ENCODE measurements at places on chromosomes 2 and 18.

- no peak for DNase-seq
These were observed 799.3 kb downstream of the BCL11A start for GRCh38 chr2:59754011-59754735.

- no peak for DNase-seq
These were observed 132.6 kb downstream of the ACTR3 start for GRCh38 chr2:114022360-114023085.

GRCh38 chr18:79756143-79756500, 41.6 kb upstream of the KCNG2 start:
- DNase-seq = no peak

- DNase-seq = no peak
These were observed 64.3 kb downstream of the ACKR3 start for GRCh38 chr2:236633775-236634560.

- DNase-seq = no peak
These were observed 1848.6 kb upstream of the CELF4 start for GRCh38 chr18:39414009-39414700.

- no peak for DNase-seq
These were observed 54.9 kb downstream of the HNRNPLL start for GRCh38 chr2:38547791-38548190.

DNA sequence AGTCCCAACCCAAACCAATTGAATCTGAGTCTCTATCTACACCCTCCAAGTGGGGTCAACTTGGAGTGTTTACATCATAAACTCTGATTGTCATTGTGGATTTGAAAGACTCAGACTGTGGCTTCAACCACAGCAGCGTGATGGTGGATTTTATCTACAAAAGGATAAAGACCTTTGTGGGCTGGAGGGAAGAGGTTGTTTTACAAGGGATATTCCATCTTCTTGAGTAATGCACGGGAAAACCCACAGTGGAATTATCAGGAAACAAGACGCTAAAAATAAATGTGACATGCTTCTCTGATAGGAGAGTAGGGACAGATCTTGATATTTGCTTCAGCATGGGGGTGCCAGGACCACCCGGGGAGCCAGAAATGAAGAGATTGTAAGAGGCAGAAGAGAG, 93.5 kb downstream of the LPIN1 start:
- DNase-seq = no peak

DNA sequence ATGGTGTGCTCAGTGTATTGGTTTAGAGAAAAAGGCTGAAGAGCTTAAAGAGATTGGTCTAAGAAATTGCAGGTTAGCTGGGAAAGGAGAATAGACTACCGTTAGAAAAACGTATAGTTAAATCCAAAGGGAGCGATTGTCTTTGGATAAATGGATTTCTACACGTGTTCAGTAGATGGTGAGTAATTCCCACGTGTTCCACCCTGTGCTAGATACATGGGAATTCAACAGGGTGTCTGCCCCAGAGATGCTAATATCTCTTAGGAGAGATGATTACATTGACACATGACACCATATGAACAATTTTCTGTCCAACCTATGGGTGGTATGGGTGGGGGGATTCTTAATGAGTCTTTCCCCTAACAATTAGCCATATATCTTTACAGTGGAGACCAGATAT, 99.8 kb downstream of the TDRD15 start:
- no peak for DNase-seq

- DNase-seq = peak; percentile 48
These were observed at the start of gene DAW1 for GRCh38 chr2:227871375-227871791. Gene DAW1, plus strand, starts transcription at chr2:227871631. Its CDS starts 59 bp downstream, at chr2:227871690.

DNA sequence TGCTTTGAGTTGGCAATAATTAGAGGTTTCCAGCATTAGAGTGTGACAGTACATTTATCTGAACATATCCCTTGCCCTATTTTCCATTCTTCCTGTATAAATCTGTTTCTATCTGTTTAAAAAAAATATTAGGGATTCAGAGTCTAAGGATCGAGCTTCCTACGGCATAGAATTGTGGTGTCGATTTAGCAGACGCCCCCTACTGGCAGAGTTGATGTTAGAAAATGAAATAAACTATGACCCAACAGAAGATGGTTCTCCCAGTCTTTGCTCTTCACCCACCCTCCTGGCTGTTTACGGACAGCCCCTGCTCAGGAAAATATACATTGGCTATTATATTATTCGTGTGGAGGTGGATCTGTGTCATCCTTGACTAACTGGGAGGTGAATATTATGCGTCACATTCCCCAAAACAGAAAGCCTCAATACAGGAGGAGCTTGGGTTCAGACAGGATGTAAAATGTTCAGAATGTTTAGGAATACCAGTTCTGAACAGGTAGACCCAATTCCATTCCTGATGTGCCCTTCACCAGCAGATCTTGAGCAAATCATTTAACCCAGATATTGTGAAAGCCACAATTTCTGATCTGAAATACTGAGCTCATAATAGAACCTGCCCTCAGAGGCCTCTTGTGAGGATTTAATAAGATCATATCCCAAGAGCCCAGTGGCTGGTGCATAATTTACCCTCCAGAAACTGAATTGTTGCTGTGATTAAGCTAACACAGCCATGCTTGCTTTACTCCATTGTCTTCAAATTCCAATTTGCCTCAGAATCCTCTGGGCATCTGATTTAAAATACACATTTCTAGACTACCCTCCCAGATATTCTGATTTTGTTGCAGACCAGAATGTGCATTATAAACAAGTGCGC, 10.8 kb upstream of the ERMN start:
- DNase-seq = no peak

DNA sequence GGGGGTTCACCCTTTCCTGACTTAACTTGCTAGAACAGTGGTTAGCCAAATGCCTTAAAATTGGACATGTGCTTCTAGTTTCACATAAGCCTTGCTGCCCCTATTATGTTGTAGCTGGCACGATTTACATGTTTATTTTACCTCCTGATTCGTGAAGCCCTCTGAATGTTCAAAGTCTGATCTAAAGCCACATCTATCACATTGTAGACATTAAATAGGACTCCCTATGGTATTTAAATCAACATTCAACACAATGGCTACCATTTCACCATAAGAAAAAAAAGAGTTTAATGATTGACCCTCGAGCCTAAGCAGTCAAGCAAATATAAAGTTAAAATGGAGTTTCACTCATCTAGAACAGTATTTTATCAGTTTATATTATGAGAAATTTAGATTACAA, 151.5 kb downstream of the GULP1 start:
- DNase-seq = no peak

DNA sequence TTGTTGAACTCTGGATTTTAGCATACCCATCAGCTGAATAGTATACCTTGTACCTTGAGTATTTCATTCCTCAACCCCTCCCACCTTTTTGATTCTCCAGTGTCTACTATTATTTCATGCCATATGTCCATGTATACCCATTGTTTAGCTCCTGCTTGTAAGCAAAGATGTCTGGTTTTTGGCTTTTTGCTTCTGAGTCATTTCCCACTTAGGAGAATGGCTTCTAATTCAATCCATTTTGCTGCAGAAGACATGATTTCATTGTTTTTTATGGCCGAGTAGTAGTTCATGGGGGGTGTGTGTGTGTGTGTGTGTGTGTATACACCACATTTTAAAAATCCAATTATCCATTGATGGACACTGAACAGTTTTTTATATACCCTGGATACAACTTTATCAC, 24.3 kb upstream of the MOCOS start:
- DNase-seq = no peak

DNA sequence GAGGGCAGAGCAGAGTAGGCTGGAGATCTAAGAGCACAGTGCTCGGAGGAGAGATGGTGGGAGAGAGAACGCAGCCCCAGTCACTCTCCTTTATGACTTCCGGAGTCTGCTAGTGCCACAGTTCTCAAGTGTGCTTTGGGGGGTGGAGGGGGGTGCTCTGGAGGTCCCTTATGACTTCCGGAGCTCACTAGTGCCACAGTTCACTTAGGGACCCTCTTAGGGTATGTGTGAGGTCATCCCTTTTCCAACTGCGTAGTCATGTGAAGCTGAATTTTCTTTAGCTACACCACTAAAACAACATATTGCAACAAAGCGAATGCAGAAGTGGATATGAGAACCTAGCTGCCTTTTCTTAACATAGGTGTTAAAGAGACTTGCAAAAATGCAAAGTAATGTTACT, 153.7 kb upstream of the KCTD1 start:
- DNase-seq = no peak

GRCh38 chr2:206798000-206798399, 32.6 kb downstream of the FASTKD2 start:
- DNase-seq = peak; percentile 31

DNA sequence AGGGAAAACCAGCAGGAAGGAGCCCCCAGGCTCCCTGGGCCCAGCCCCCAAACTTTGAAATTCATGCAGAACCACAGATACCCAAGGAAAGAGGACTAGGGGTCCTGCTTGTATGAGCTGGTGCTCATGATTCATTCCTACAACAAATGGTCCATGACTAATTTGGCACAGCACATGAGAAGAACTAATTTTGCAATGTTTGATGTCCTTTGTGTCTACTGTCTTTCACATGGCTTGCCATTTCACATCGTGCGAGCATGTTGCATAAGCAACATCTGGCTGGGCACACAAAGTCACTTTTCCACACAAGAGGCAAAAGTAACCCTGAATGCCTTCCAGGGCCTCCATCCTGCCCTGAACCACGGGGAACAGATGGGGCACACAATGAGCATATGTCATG, 149.6 kb upstream of the APCDD1 start:
- DNase-seq = no peak

DNA sequence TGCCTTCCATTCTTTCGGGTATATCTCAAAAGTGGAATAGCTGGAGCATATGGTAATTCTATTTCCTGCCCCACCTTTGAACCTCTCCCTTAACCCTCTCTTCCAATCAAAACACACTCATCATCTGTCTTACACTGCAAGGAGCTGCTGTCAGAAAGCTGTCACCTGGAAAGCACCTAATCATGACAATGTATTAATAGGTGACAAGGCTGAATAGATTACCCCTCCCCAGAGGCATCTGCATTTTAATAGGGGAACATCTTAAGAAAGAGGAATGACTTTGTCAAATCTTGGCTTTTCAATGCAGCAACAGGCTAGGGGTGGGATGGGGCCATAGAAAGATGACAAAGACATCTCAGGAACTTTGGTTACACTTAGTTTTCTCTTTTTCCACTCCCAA, 41.3 kb downstream of the CHMP3 start:
- no peak for DNase-seq

GRCh38 chr2:58131191-58132011, 84.8 kb downstream of the VRK2 start:
- DNase-seq = no peak

DNA sequence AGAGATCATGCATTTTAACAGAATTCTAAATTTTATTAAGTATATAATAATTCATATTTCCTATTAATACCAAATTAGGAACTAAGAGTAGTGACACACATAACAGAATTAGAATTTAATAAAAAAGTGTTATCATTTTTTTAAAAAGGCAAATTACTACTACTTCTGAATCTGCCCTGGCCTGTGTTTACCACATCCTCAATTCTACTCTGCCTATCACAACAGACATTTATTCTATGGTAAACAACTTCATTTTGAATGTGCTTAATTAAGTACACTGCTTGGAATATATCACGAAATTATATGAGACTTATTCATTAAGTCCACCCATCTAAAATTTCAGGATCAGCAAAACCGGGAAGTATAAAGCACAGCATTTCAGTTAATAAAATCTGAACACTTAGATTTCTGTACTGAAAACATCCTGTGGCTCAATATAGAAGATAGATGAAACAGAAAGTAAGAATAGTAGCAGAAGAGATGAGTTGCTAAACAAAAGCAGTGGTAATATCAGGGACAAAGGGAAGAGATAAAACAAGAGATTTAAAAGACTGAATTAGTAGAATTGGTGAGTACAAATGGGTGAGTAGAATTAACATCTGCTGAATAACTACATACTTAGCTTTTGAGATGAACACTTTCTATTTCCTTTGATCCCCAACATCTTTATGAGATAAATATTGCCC, 3.7 kb downstream of the SMC6 start:
- no peak for DNase-seq

- no peak for DNase-seq
These were observed 42.1 kb downstream of the IMPA2 start for GRCh38 chr18:12023375-12023774.

GRCh38 chr18:58348951-58349350, 279.9 kb downstream of the ALPK2 start:
- no peak for DNase-seq

GRCh38 chr2:29627279-29627711, 294.1 kb downstream of the ALK start:
- no peak for DNase-seq

GRCh38 chr2:239227661-239228371, 173.0 kb downstream of the HDAC4 start:
- no peak for DNase-seq
